ENCODE measurements at places on chromosomes 5 and 9. TPM values are rescaled to one million over a fixed set of nuclear protein-coding genes. Genes with fewer than 3 reads are reported as not detected.

GRCh38 chr5:168686837-168687236 is 107.7 kb upstream of the PANK3 start:
- DNase-seq = no peak

DNA sequence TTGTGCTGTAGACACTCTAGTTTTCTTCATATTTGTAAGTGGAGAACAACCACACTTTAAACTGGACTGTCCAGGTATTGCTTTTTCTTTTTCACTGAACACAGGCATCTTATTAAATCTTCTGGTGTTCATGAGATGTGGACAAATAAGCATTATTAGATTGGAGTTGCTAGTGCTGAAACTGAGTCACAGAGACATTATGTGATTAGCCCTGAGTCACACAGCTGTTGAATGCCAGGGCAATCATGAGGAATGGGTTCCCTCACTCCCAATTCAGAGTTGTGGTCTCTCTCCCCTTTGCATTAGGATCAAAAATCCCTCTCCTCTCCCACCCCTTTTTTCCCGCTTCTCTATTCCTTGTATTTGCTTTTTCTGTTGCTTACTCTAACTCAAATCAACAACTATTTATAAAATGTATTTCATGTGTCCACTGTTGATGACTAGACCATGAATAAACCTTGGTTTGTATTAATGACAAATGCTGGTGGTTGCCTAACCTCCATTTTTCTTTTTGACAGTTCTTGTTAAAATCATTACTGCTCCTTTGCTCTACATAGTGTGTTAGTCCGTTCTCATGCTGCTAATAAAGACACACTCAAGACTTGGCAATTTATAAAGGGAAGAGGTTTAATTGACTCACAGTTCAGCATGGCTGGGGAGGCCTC is 738.2 kb downstream of the BRINP1 start:
- no peak for DNase-seq

- DNase-seq = no peak
Observed at GRCh38 chr9:131872006-131872405, 132.1 kb upstream of the RAPGEF1 start.

DNA sequence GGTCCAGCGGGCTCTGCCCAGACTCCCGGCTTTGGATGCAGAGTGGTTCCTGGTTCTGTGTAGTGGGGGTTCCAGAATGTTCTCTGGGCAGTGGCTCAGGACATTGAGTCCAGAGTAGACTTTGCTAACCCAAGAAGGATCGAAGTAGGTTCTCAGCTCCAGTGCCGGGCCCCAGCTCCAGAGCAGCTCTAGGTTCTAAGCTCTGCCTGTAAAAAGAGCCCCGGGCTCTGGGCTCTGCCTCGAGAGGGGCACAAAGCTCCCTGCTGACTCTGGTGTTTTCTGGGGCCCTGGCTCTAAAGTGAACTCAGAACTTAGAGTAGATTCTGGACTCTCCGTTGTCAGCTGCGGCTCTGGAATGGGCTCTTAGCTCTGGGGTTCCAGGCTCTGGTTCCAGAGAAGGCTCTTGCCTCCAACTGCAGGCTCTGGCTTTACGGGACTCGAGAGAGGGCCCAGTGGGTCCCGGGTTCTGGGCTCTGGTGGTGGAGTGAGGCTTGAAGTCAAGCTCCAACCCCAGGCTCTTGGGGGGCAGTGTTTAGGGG is 414 bp downstream of the WDR38 start:
- no peak for DNase-seq

- DNase-seq = no peak
Observed at GRCh38 chr5:66454186-66455078, 141.8 kb upstream of the MAST4 start.

DNA sequence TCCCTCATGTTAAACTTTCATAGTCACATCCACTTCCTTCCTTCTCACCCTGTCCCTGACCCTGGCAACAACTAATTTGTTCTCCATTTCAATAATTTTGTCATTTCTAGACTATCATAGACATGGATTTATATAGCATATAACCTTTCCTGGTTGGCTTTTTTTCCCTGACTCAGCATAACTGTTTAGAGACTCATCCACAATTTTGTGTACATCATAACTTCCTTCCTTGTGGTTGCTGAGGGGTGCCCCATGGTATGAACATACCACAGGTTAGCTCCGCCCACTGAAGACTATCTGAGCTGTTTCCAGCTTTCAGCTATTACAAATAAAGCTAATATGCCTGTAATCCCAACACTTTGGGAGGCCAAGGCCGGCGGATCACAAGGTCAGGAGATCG is 137.3 kb downstream of the PHF2 start:
- DNase-seq = no peak

GRCh38 chr9:38282756-38283155 is 109.7 kb upstream of the ALDH1B1 start:
- DNase-seq = no peak

GRCh38 chr5:33235304-33235703 is 205.5 kb upstream of the TARS1 start:
- DNase-seq = no peak

DNA sequence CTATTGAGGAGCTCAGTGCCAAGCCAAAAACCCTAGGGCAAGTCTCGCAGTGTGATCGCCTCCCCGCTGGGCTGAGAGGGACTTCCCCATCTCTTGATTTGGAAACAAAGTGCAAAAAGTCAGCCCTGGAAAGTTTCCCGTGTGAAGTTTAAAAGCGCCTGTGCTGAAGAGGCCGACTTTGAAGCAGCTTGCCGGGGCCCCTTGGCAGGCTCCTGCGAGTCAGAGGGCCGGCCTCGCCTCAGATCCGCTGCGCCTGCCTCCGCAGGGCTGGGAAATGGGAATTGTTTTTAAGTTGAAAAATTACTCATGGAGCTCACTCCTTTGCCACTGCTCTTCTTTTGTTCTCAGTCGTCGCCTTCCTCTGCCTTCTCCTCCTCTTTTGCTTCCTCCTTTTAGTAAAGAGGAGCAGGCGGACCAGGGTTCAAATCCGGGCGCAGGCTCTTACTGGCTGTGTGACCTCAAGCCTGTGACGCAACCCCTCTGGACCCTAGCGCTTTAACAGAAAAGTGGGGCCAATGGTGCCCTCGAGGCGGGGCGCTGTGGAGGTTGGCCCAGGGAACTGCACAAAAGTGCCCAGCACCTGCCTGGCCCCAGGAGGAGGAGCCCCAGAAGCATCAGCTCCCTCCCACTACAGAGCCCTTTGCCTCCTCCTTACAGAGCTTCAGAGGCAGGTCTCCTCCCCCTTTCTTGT is 14.7 kb upstream of the LHX2 start:
- DNase-seq = no peak

DNA sequence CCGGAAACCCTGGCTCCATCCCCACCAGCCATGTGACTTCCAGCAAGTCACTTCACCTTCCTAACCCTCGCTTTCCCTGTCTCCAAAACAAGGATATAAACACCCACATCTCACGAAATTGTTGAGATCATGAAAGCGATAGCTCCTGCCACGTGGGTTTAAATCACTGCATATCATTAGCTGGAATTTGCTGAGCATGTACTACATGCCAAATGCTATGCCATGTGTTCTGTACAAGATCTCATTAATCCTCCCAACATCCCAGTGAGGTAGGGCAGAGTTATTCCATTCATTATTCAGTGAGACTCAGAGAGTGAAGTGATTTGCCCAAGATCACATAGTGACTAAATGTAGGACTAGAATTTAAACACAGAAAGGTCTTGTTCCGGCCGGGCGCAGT is 29.2 kb upstream of the HRH2 start:
- DNase-seq = no peak

DNA sequence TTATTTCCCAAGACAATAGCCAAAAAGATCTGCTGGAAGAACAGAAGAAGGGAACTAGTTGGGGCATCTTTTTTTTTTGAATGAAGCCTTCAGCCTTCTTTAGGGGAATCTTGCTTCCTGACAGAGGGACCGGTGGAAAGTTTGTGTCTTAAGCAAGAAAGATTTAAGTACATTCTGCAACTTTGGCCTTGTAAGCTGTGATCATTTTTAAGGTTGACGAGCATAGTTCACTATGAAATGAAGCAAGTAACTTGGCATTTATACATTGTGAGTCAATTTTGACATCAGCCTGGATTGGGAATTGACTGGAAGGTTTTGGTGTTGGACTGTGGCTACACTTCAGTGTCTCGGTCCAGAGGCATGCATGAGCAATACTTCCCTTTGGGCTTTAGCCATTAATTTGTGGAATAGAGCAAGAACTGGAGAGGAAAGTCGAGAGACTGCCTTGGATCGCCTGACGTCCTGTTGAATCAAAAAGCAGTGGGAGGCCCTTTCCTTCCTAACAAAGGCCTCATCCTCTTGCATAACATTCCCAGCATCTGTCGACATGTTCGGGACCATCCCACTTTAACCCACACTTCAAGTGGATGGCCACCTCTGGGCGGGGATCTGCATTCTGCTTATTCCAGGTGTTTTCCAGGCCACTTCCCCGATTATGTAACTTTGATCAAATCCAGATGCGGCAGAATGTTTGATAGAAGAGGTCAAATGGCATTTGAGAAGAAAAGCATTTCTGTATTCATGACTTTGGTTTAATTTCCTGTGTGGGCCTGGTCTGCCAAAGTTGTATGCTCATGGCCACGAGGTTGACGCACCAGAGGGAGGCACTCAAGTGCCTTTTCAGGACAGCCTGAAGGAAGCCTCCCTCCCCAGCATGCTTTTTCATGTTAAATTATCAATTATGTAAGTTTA is 12.5 kb downstream of the ABL1 start:
- DNase-seq = peak; percentile 87

DNA sequence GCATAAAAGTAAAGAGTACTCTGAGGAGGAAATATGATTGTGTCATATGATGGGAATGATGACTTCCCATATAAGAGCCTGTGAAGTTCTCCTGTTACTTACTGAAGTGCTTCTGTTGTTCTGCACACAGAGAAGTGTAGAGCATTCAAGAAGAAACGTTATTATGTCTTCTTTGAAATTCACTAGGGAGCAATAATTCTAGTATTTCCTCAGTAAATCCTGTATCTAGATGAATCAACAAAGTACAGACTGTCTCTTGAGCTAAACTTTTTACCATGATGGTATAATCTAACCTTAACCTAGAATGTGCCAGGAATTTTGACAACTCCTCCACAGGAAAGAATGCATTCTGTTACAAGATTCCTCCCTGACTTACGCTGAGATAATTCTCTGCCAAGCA is 18.9 kb upstream of the GHR start:
- peak; percentile 100 for DNase-seq

- no peak for DNase-seq
Observed at GRCh38 chr9:125537442-125538091, 169.4 kb downstream of the MAPKAP1 start.

GRCh38 chr9:4769321-4770080 is 23.2 kb upstream of the RCL1 start:
- DNase-seq = no peak

- DNase-seq = no peak
Observed at GRCh38 chr5:31033295-31033694, 160.2 kb upstream of the CDH6 start.

- DNase-seq = no peak
Observed at GRCh38 chr5:65364907-65365306, 116.8 kb downstream of the ADAMTS6 start.

- peak; percentile 37 for DNase-seq
Observed at GRCh38 chr9:36788534-36788933, 215.8 kb downstream of the MELK start.

GRCh38 chr5:168832308-168832707 is 253.1 kb upstream of the PANK3 start:
- no peak for DNase-seq

INSL4 gene
- 0.13 TPM for total RNA-seq

PCDHA11 gene
- total RNA-seq = 1.0 TPM

SLCO6A1 gene
- not detected for total RNA-seq

TMEM252 gene
- total RNA-seq = not detected

TNC gene
- 106 TPM for total RNA-seq

NR5A1 gene
- not detected for total RNA-seq

SURF1 gene
- 64.2 TPM for total RNA-seq

UCK1 gene
- 46.8 TPM for total RNA-seq

FRRS1L gene
- 0.03 TPM for total RNA-seq

FOXD4L6 gene
- not detected for total RNA-seq
